Stimulated activated CD4-positive, alpha-beta T cell treated with anti-CD3 and anti-CD28 coated beads, Interleukin-12 subunit alpha, Interleukin-12 subunit beta, amount 100 ng/mL, for 4 hours (primary cell): ENCODE measurements at places on chromosomes 16 and 17.

DNA sequence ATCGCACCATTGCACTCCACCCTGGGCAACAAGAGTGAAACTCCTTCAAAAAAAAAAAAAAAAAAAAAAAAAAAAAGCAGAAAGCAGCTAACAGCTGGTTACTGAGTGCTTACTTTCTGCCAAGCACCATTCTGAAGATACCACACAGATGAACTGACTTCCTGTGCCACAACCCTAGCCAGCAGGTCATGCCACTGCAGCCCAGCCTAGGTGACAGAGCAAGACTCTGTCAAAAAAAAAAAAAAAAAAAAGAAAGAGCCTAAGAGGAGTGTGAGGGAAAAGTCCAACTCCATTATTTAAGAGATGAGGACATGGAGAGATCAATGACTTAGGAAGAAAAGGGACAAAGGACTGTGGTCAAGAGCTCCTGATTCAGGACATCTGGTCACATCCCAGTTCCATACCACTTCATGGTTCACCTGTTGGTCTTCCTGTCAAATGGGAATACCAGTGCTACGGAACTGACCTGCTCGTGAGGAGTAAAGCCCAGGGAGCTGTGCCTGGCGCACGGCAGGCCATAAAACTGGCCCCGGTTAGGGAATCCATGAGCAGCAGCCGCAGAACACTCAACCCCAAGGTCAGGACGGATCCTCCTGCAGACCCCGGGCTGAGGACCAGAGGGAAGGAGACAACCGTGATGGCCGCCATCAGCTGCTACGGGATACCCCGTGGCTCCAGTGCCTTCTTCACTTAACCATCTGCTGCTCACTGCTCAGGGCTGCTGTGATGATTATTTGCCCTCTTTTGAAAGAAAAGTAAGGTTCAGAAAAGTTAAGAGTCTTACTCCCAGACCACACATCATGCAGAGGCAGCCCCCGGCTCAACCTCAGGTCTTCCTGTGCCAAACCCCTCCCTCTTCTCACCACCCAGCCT is 950 bp downstream of the KLHDC4 start:
- peak; percentile 15 for DNase-seq

DNA sequence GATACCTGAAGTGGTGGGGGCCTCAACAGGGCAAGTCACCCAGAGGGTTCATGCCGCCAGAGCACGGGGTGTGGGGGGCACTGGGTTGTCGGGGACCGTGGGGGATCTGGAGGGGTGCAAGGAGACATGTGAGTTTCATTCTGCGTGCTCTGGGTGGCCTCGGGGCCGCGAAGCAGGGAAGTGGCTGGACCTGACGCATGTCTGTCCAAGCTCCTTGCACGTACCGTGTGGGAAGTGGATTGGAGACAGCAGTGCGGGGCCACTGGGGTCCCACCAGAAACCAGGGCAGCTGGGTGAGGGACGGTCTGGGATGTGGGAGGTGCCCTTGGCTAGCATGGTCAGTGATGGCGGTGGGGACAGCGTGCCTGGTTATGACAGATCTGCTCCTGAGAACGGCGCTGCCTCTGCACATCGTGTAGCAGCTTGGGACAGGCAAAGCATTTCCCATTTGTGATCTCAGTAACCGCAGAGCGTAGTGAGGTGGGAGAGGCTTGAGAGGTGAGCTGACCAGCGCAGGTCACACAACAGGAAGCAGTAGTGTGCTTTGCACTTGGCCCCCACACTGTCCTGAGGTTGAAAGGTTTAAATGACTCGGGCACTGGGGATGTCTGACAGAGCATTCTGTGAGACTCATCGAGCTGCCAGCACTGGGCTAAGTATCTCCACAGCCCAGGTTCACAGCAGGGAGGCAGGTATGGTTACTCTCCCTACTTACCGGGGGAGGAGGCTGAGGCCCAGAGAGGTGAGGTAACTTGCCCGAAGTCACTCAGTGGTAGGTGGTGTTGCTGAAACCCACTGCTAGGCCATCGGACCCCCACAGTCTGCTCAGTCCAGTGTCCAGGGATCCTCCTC is 114.4 kb downstream of the SOCS1 start:
- no peak for DNase-seq

GRCh38 chr17:56222255-56222654 is 69.0 kb downstream of the ANKFN1 start:
- no peak for DNase-seq

GRCh38 chr16:71771571-71771970 is 37.1 kb downstream of the AP1G1 start:
- DNase-seq = no peak

- no peak for DNase-seq
Measured at GRCh38 chr16:23027386-23027785, 121.9 kb downstream of the USP31 start.

DNA sequence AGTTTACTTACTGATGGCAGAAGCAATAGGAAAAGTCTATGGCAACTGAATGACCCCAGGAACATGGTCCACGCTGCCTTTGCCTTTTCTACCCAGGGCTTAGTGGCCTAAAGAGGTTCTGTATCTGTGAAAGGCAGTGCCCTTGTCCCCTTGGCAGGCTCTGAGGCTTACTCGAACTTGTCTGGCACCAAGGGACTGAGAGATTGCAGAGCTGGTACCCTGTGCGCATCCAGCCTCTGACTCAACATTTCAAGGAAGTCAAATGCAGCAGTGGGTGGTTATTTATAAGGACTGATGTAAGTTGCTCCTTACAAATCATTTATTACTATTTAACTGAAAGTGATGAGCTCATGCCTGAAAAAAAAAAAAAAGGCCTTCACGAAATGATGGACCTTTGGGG is 299.9 kb upstream of the MYOCD start:
- DNase-seq = no peak

- no peak for DNase-seq
Measured at GRCh38 chr17:3732210-3732621, 8.5 kb downstream of the HASPIN start.

GRCh38 chr16:15856901-15857698 is at the start of gene MYH11:
Gene MYH11 (minus strand): TSS chr16:15857028. CDS start chr16:15838252, 18,776 bp downstream.
- DNase-seq = no peak

DNA sequence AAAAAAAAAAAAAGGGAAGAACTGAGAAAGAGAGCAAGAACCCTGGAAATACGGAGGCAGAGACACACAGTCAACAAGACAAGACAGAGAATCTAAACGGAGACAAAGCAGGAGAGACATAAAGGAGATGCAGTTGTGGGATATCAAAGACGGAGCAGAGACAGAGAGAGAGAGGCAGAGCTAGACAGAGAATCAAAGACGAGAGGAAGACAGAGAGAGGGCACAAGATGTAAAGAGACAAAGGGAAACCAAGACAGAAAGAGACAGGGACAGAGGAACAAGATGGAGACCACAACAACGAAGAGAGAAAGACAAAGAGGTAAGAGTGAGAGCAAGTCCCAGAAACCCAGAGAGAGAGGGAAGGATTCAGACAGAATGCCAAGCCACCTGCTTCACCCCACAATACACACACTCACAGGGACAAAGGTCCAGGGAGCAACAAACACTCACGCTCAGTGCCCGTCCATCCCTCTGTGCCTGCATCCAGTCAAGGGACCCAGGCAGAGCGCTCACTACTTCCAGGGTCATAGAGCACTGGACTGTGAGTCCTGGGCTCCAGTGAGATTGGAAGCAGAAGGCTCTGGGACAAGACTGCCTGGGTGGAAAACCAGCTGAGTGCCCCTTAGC is 88.9 kb downstream of the C16orf78 start:
- no peak for DNase-seq

DNA sequence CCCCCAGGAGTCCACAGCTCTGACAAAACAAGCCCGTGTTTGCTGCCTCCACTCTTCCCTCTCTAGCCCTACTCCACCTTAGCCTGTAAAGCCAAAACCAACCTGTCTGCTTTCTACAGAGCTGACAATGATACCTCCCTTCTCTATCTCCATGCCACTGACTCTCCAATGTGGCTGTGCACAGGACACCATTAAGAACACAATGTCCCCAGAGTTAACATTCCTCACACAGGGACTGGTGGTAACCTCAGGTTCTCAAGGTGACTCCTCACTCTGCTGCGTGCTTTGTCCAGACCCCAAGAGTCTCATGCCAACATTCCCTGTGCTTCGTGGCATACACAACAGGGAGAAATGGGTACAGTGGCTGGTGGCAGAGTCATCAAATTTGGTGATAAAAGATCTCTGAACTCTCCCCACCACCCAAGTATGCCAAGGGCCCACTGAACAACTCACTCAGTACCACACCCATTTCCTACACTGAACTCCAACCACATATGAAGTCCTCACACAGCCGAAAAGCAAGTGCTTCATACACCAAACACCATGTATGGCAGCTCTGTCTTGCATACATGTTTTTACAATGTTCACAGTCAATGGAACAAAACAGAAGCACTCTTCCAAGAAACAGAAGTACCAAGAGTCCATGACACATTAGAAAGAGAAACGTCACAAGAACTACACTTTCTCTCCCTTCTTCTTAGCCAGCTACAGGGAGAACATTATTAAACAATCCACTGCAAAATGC is 21.1 kb downstream of the CSNK2A2 start:
- DNase-seq = no peak

DNA sequence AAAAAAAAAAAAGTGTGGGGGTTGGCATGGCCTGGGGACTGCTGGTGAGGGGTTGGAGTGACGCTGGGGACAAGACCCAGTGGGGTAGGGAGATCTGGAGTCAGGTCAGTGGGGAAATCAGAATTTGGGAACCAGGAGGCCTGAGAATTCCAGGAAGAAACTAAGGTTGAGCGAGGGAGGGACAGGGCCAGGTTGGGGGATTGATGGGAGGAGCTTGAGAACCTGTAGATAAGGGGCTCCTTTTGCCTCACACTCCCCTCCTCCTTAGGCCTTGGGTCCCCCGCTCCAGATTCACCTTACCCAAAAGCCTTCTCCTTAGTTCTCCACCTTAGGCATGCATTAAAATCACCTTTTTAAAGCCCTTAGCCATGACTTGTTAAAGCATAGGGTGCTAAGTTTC is 8.3 kb upstream of the PYDC1 start:
- no peak for DNase-seq

GRCh38 chr16:89737341-89738071 is 16.2 kb downstream of the ZNF276 start:
- peak; percentile 41 for DNase-seq

DNA sequence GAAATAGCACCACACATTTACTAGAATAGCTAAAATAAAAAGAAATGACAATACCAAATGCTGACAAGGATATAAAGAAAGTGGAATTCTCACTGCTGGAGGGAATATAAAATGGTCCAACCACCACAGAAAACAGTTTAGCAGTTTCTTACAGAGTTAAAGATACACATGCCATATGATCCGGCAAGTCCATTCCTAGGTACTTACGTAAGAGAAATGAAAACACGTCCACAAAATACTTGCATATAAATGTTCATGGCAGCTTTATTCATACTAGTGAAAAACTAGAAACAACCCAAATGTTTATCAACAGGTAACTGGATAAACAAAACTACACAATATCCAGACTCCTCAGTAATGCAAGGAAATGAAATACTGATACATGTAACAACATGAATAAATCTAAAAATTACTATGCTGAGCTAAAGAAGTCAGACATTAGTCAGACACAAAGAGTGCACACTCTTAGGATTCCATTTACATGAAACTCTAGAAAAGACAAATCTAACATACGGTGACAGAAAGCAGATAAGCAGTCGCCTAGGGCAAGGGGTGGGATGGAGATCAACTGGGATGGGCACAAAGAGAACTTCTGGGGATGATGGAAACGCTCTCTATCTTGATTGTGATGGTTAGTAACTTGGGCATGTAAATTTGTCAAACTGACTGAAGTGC is 76.4 kb downstream of the SMG6 start:
- no peak for DNase-seq

GRCh38 chr16:18803569-18804462 is 2.5 kb upstream of the ARL6IP1 start:
- no peak for DNase-seq

DNA sequence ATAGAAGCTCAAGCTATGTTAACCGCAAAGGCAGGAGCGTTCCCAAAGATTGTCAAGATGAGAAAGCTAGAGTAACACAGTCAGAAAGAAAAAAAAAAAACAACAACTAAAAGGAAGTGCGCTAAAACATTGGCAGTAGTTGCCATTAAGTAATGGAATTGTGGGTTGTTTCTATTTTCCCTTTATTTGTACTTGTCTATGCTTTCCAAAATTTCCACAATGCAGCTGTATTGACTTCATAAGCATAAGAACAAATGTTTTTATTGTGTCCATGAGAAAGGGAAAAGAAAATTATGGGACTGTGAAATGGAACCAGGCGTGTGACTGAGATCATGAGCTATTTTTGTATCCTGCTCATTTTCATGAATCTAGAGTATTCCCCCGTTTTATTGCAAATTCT is 153.4 kb downstream of the TMEM114 start:
- no peak for DNase-seq

DNA sequence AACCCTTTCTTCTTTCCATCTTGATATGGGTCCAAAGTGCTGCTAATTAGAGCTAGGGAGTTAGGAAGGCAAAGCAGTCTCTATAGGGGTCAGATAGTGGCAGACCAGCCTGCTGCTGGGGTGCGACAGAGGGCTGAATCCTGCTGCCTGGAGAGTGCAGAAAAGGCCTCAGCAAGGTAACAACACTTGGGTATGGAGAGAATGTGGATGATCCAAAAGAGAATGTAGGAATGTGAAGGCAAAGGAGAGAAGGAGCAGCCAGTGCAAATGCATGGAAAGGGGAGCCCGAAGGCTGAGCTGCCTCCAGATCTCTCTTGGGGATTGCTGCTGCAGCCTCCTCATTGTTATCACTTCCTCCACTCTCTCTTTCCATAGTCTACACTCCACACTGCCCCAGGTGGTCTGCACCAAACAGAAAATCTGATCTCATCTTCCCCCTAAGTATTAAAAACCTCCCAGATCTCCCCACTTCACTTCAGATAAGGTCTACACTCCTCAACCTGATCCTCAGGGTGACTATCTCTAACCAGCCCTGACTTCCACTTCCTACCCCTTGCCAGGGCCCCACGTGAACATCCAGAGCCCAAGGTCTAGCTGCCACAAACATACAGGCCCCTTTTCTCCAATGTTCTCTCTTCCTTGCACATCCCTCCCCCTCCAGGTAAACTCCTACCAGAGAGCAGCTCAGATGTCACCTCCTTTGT is 28.8 kb downstream of the TOM1L2 start:
- no peak for DNase-seq

GRCh38 chr17:82415786-82416185 is 2.4 kb upstream of the HEXD start:
- no peak for DNase-seq

DNA sequence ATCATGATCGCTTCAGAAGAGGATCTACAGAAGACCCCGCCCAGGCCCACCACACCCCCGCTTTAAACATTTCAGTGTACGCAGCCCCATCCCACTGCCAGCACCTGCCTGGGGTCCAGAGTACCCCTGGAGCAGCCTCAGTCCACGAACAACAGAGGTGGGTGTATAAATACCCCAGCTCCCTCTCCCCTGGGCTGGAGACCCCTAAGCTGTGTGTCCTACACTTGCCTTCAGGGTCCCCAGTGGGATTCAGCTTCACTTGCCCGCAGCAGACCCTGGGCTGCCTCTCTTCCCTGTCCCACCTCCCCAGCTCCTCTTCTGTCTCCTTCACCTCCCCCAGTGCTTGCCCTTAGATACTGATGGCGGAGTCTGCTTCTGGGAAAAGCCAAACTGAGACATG is 105.7 kb downstream of the RBFOX3 start:
- DNase-seq = no peak
